HepG2 (cell line): ENCODE measurements at places on chromosomes 13 and 19.

- DNase-seq = no peak
These were observed 63.0 kb downstream of the ZNF208 start for GRCh38 chr19:21947775-21948174.

GRCh38 chr19:43625918-43626579, 6.6 kb upstream of the ZNF428 start:
- no peak for DNase-seq

GRCh38 chr13:86684402-86684801, 885.2 kb upstream of the SLITRK6 start:
- no peak for DNase-seq

DNA sequence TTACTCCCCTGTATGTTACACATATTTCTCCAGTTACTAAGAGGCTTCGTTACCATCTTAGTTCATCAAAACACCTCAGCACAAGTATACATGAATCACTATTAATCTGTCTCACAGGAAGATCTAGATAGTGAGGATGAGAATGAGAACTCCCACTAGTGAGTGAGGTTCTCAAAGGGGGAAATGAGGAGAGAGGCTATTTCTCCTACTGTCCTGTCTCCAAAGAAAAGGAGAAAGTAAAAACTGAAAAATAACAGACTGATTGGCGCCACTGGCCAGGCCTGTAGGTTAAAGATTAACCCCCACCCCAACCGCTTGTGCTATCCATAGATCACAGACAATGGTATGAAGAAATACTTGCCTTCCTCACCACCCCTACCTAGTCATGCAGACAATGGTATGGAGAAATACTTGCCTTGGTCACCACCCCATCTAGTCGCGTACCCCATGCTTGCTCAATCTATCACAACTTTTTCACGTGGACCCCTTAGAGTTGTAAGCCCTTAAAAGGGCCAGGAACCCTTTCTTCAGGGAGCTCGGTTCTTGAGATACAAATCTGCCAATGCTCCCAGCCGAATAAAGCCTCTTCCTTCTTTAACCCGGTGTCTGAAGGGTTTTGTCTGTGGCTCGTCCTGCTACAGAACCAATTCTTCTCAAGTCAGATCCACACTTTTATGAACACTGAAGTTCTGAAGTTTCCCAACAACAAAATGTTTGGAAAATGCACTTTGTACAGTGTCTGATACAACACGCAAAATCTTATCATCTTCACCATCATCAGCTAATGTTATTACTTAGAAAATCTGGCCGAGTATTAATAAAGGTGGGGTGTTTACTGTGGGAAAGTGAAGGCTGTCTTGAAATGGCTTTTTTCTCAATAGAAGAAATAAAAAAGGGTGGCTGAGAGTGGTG, 598.1 kb downstream of the UQCRFS1 start:
- no peak for DNase-seq

DNA sequence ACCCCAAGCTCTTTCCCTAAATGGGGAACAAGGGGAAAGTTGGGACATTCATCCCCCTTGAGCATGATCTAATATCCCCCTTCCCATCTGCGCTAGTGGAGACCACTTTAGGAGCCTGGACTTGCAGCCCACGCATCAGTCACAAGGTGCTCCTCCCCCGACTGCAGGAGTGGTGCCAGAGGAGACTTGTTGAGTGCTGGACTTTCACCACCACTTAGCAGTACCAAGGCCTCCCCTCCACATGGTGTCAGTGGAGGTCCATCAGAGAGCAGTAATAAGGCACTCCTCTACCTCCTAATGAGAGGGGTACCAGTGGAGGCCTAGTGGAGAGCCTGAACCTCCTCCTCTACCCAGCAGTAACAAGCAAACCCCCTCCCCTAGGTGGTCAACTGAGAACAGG, 22.5 kb downstream of the CAB39L start:
- peak; percentile 81 for DNase-seq

DNA sequence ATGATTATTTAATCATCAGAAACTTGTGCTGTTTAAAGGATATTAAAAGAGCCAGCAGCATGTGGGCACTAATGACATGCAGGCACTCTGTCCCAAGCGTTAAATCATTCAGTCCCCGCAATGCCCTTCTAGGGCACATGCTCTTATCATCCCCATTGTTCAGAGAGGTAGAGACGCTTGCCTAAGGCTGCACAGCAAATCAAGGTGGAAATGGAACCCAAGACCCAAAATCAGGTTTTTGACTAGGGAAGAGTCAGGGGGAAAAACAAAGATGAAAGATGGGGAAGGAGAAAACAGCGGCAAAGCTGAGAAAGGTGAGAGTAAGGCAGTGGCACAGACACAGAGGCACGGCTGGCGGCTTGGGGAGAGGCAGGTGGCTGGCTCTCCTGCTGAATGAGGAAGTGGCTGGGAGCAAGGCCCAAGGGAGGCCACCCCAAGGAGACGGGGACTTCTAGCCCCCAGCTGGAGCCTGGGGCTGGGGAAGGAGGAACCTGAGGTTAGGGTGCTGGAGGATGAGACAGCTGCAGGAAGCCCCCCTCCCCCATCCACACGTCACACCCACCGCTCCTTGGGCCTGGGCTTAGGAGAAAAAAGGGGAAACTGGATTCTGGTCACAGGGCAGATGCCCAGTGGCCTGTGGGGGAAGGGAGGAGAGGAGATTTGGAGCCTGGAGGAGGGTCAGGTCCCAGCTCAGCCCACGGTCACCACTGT, 1.0 kb upstream of the TYROBP start:
- no peak for DNase-seq

GRCh38 chr19:11673608-11674041, 65.1 kb downstream of the ZNF823 start:
- DNase-seq = peak; percentile 68

DNA sequence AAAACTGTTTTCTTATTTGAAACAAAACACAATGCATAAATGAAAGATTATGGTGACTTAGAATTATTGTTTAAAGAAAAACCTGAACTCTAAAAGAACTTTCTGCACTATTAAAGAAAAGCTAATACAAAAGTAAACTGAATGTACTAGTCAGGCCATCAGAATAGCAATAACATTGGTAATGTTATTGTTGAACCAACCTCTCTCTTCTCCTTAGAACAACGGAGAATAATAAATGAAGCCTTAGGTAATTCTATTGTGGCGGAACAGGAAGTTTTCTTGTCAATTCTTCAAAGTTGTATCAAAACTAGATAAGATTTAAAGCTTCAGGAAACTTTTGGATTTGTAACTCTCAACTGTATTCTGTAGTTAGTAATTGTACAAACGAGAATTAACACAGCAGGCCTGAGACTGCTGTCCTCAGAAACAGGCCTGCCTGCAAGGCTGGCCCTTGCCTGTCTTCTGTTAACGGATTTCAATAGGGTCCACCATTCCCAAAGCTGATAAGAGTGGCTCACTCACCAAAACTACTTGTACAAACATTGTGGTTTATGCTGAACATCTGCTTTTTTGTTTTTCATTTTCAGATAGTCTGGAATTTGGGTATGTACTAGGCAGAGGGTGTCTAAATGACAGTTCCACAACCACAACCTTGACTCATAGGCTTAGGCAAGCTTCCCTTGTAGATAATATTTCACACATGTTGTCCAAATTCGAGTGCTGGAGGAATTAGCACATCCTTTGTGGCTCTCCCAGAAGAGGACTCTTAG, 825.8 kb downstream of the GPC5 start:
- no peak for DNase-seq

- peak; percentile 93 for DNase-seq
These were observed 42.7 kb downstream of the CAPN12 start for GRCh38 chr19:38701455-38702063.
